ENCODE measurements at places on chromosomes 12 and 14.
A peak's percentile ranks its signal among the peaks of the same experiment; 100 is the strongest.

DNA sequence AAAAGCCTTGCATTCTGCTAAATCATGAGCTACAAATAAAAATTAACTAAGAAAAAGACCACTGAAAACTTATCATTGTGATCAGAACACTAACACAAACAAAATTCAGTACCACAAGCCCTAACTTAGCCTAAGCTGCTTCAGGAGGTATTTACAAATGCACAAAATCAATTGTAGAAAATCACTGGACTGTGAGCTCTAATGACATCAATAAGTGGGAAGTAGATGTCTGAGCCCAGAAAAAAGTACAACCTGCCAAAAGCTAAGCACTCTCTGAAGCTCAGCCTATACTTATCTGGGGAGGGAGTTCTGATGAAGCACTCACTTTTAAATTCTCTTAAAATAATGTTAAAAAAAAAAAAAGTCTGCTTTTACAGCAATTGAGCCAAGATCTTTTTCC, 92.9 kb downstream of the SLCO1B1 start:
- no peak overlapping the region for H3K4me3 ChIP-seq
- DNase-seq, result no peak
- no peak overlapping the region for H3K27ac ChIP-seq
- H3K36me3 ChIP-seq, result no peaks in the 10 kb centered on the region

DNA sequence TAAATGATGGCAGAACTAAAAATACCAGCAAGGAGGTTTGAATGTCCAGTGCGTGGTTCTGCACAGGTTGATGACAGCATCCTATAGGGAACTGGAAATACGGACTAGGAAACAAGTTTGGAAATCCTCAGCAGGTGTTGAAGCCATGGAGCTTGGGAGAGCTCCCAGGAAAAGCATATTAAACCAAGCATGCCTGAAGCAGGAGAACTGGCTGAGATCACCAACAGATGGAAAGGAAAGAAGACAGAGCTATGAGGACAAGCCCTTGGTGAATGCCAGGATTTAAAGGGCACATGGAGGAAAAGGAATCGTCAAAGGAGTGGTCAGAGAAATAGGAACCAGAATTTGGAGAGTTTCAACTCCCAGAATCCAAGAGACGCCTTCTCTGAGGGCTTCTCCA, 21.2 kb upstream of the ELK3 start:
- no peaks in the 10 kb centered on the region for H3K36me3 ChIP-seq
- peaks cover 3% of the 10 kb centered on the region for H3K4me1 ChIP-seq
- no peak overlapping the region for H3K4me3 ChIP-seq
- no peaks in the 10 kb centered on the region for H3K27me3 ChIP-seq
- no peak for DNase-seq
- no peak overlapping the region for H3K27ac ChIP-seq

DNA sequence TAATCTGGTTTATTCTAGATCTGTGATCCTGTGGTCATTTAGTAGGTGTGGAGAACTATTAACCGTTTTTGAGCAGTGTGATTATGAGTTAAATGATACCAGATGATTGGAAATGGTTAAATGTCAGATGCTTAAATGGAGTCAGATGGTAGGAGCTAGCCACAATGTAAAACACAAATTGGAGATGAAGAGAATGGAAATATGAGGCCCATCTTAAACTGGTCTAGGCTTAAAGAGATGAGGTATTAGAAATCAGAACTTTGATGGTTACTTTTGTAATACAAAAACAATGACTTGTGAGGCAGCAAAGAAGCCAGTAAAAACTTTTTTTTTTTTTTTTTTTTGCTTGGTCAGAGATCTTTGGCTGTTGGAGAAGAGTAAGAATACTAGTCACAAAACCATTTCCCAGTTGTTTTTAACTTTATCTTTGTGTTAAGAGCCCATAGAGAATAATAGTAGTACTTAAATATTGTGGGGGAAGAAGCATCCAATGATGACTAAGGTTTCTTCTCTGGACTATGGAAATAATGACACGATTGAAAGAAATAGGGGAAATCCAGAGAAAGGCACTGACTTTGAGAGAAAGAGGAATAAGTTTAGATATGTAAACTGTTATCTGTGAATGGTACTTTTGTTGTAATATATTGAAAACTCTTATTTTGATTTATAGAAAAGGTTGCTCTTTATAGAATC, 95.9 kb downstream of the WNK1 start:
- DNase-seq, result no peak
- no peak overlapping the region for H3K4me3 ChIP-seq
- H3K36me3 ChIP-seq, result peaks cover 12% of the 10 kb centered on the region
- no peak overlapping the region for H3K27ac ChIP-seq

DNA sequence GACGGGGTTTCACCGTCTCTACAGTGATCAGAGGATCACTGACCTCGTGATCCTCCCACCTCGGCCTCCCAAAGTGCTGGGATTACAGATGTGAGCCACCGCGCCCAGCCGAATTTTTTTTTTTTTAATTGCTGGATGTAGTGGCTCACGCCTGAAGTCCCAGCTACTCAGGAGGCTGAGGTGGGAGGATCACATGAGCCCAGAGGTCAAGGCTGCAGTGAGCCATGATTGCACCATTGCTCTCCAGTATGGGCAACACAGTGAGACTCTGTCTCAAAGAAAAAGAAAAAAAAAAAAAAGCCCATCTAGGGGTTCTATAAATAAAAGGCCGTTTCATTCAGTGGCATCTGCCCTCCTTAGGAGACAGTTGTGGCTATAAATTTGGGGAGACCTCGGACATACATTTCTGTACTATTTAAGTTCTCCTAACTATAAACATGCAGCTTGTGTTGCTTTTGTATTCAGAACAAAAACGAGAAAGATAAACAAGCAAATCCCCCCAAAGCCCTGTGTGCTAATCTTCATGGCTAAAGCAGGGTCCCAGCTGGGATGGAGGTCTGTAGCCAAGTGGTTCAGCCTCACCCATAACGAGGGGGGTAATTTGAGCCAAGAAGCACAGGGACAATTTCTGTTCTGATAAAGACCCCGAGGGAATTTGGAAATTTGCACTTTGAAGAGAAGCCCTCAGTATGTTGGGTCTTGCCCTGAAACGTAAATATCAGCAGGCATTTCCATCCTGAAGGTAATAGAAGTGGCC, 35.0 kb upstream of the BCL7A start:
- no peaks in the 10 kb centered on the region for H3K36me3 ChIP-seq
- H3K27me3 ChIP-seq, result no peaks in the 10 kb centered on the region
- H3K4me3 ChIP-seq, result no peak overlapping the region

DNA sequence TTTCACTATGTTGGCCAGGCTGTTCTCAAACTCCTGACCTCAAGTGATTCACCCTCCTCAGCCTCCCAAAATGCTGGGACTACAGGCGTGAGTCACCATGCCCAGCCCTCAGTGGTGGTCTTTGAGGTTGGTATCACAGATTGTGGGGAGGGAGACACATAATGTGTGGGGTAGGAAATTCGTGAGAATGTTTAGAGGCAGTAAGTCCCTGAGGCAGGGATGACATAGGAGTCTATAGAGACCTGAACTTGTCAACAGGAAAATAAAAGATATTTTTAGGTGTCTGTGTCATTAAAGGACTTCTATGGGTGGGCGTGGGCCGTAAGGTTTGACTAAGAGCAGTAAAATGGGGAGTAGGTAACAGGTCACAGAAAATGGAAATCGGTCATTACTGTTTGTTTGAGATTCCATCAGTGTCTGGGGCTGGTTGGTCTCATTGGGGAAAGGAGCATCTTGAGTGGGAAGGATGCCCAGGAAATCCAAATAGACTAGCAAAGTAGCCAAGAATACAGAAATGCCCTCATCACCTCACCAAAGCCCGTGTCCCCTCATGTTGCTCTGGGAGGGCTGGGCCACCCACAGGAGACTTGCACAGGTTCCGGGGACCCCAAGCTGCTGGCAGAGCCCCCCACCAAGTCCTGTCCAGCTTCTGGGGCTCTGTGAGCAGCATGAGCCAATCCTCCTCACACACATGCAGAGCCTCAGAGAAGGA, 63.6 kb upstream of the BCL2L14 start:
- peaks cover 49% of the 10 kb centered on the region for H3K4me1 ChIP-seq
- no peaks in the 10 kb centered on the region for H3K36me3 ChIP-seq
- DNase-seq, result no peak
- H3K27ac ChIP-seq, result no peak overlapping the region
- H3K4me3 ChIP-seq, result no peak overlapping the region

DNA sequence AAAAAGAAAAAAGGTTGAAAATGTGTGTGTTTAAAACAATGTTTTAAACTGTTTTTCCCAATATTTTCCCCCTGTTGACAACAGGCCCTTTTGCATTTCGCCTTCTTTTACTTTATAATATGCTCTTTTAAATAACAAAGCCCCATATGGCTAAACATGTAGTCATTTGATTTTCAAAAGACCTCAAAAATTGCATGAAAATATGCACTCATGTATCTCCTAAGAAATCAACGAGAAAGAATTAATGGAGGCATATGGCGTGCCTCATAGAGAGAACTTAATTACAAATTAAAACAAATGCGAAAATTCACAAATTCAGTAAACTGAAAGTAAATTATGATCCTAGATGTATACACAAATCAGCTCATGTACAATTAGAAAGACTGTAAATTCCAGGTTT, 202.6 kb upstream of the FOXN3 start:
- H3K27ac ChIP-seq, result peak overlapping the region; percentile 35
- H3K27me3 ChIP-seq, result no peaks in the 10 kb centered on the region
- H3K4me3 ChIP-seq, result peak overlapping the region; percentile 38
- H3K4me1 ChIP-seq, result peaks cover 21% of the 10 kb centered on the region
- H3K36me3 ChIP-seq, result no peaks in the 10 kb centered on the region

GRCh38 chr12:5561846-5562245, 129.9 kb downstream of the NTF3 start:
- no peak for DNase-seq
- H3K27ac ChIP-seq, result no peak overlapping the region
- no peak overlapping the region for H3K4me3 ChIP-seq

GRCh38 chr12:11730299-11731041, 81.0 kb downstream of the ETV6 start:
- peak; percentile 23 for DNase-seq
- H3K27me3 ChIP-seq, result no peaks in the 10 kb centered on the region
- no peaks in the 10 kb centered on the region for H3K36me3 ChIP-seq
- H3K4me3 ChIP-seq, result no peak overlapping the region
- H3K27ac ChIP-seq, result peak overlapping the region; percentile 4
- peaks cover 42% of the 10 kb centered on the region for H3K4me1 ChIP-seq

DNA sequence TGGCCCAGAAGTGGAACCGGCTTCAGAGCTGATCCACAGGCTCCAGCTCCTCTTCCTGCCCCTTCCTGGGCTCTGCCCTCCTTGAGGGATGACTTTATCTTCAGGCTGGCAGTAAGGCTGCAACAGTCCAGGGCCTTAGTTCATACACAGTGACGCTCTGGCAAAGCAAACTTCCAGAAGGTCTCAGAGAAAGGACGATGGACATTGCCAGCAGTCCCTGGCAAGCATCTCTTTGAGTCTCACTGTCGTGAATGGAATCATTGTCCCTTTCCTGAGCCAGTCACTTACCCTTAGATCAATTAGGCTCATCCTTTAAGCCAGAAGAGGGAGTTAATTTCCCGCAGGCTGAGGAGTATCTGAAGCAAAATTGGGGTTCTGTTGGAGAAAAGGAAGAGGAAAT, 8.6 kb downstream of the AK7 start:
- no peaks in the 10 kb centered on the region for H3K4me1 ChIP-seq
- H3K4me3 ChIP-seq, result no peak overlapping the region
- DNase-seq, result no peak
- H3K27me3 ChIP-seq, result no peaks in the 10 kb centered on the region

- no peak overlapping the region for H3K4me3 ChIP-seq
- no peaks in the 10 kb centered on the region for H3K4me1 ChIP-seq
- H3K36me3 ChIP-seq, result no peaks in the 10 kb centered on the region
- H3K27me3 ChIP-seq, result no peaks in the 10 kb centered on the region
- H3K27ac ChIP-seq, result no peak overlapping the region
These were observed 489.8 kb downstream of the DIO2 start for GRCh38 chr14:79721399-79722084.

DNA sequence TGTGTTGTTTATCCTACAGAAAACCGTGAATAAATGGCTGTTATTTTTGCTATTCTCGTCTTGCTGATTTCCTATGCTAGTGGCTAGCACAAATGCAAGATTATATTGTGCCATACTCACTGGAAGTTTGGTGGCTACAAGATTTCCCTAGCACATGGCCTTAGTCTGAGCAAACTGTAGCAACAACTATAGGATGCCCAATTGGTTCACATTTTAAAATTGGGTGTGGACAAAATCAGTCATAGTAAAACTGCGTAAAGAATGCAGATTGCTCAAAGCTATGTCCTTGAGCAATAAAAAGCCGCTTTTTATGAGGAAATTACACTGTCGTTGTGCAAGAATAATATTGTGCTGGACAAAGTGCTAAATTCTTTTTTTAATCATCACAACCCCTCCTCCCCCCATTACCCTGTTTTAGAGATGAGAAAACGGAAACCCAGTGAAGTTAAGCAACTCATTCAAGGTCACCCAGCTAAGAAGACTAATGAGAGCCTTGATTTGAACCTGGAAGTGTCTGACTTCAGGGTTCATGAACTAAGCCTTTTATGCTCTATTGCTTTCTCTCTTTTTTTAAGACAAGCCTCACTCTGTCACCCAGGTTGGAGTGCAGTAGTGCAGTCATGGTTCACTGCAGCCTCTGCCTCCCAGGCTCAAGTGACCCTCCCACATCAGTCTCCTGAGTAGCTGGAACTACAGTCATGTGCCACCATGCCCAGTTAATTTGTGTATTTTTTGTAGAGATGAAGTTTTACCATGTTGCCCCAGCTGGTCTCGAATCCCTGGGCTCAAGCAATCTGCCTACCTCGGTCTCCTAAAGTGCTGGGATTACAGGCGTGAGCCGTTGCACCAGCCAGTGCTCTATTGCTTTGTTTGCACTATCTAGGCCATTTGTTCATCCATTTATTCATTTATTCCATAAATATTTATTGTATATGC, 73.6 kb downstream of the SRGAP1 start:
- no peaks in the 10 kb centered on the region for H3K36me3 ChIP-seq
- no peak overlapping the region for H3K27ac ChIP-seq
- no peaks in the 10 kb centered on the region for H3K4me1 ChIP-seq
- peak; percentile 3 for DNase-seq
- no peaks in the 10 kb centered on the region for H3K27me3 ChIP-seq

- no peak for DNase-seq
- H3K27me3 ChIP-seq, result no peaks in the 10 kb centered on the region
- H3K36me3 ChIP-seq, result no peaks in the 10 kb centered on the region
- H3K4me1 ChIP-seq, result no peaks in the 10 kb centered on the region
- no peak overlapping the region for H3K27ac ChIP-seq
- H3K4me3 ChIP-seq, result no peak overlapping the region
These were observed 320.2 kb upstream of the SFSWAP start for GRCh38 chr12:131390412-131391334.

Data from natural killer cell (primary cell).